ENCODE measurements at places on chromosomes 4 and X.

DNA sequence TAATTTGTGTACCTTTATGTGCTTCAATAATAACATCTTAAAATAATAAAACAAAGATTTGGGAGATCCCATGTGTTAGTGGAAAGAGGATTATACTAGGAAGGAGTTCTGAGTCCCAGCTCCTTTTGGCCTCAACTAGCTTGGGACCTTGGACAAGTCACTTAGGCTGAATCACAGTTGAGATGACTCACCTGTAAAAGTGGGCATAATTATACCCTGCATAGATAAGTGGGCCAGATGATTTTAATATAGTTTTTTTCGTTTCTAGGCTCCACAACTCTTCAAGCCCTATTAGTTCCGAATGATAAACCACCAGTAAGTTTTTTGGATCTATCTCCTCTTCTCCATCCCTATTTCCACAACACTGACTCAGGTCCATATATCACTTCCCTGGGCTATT, 131.8 kb downstream of the ENOX2 start:
- no peak for DNase-seq

DNA sequence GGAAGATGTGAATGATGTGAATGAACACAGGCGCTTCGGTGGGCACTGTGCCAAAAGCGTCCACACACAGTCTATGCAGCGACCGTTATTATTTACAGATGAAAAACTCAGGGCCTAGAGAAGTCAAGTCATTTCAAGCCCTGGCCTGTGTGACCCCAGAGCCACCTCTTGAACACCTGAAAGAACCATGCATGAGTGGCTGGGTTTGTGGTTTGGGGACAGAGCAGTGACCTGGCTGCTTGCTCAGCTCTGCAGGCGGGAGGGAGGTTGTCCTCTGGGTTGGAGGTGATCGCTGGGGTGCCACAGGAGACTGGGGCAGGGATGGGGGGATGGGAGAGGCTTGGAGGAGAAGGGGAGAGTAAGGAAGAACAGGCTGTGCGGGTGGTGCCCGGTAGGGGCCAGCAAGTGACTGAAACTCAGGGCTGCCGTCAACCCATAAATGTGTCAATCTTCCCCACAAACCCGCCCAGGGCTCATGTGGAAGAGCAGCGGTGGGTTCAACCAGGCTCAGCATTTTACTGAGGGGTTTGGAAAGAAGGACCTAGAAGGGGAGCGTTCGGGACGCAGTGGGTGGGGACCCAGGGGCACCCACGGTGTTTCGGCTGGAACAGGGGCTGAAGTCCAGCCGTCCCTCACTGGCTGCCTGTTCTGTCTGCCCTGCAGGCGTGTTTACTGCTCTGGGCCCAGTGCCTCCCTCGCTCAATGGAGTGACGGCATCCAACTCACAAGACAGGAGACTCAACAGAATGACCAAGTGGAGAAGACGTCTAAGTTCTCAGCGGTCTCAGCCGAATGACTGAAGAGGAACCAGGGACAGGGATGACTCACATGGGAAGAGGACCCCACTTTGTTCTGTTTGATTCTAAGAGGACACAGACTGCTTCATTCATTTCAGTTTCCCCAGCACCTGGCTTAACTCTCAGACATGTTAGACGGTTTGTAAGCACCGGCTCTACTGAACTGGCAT, 167.8 kb downstream of the AFAP1 start:
- DNase-seq, result no peak

- no peak for DNase-seq
Observed at GRCh38 chr4:171676555-171677215, 136.5 kb upstream of the GALNTL6 start.

DNA sequence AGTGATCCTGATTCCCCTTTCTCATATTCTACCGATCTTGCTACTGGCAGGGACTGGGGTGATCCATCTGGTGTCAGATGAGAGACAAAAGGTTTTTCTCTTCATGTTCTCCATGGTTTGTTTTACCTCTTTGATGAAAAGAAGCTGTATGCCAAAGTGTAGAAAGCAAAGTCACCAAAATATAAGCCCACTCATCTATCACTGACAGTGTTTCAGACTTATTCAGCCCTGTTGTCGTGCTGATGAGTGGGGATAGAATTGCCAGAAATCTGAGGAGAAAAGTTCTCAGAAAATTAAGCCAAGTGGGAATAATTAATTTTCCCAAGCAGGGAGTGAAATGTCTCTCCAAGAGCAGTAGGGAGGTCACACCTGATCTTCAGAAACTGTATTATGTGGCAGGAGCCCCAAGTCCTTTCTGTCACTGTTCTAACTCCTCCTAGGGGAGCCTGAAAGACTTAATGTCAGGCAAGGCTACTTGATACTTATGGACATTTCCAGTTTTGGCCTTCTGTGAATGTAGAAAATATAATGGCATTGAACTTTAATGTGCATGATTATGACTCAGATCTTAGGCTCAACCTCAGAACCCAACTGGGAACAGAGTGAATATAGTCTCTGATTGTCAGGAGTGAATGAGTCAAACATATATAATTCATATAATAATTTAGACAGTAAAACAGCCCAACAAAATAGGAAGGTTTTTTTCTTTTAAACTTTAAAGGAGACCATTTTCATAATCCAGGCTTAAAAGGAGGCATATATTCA, 298.1 kb downstream of the ANKRD50 start:
- peak; percentile 75 for DNase-seq

GRCh38 chr4:169210504-169211118, 60.1 kb downstream of the SH3RF1 start:
- DNase-seq, result no peak

DNA sequence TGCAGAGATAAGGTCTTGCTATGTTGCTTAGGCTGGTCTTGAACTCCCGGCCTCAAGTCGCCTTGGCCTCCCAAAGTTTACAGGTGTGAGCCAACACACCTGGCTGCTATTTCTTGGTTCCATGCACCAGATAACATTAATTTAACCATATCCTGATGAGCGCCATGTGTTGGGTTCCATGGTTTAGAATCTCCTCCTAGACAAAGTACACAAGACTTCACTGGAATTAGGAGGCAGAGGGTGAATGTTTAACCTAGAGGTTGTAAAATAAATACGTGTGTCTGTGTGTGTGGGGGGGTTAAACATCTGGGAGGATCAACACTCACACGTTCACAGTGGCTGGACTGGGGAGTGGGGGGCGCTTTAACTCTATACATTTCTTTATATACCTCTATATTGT, 32.4 kb upstream of the SORCS2 start:
- DNase-seq, result no peak

DNA sequence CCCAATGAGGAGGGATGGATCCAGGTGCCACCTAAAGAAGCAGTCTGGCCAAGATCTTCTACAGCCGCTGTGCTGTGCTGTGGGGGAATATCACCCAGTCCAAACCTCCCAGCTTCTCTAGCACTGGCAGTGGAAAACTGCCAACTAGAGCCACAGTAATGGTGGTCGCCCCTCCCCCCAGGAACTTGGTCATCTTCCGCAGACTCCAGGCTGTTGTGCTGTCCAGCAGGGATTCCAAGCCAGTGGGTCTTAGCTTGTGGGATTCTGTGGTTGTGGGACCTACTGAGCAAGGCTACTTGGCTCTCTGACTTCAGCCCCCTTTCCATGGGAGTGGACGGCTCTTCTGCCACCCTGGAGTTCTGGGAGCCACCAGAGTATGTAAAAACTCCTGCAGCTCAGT, 18.2 kb downstream of the GPRASP1 start:
- DNase-seq, result no peak

DNA sequence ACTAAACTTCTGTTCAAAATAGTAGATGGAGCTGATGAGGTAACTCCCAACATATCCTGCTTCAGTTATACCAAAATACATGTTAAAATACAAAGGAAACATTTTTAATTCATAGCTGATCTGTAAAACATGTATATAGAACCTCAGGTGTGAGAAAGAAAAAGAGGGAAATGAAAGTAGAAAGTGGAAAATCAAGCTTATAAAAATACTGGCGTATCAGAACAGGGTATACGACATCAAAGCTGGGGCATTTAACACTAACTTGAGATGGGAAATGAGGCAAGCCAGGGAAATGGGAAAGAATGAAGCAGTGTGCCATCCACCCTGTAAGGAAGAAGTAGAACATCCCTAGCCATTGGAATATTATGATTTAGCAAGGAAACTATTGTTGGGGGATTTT, 767.5 kb downstream of the DMD start:
- DNase-seq, result no peak

DNA sequence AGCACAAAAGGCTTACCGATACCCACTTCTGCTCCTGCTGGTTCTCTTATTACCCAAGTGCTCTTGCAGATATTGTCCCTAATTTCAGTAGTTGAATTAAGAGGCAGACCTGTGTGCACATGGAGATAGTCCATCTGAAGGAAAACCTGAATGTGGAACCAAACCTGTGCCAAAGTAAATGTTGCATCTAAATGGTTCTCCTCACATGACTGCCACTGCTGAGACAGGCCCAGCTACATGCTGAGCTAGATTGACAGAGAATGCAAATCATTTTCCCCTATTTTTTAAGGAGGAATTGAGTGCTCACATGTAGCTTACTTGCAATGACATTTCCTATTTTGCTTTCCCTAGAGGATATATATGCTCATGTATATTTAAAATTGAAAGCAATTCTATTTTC, 609.1 kb upstream of the TECRL start:
- no peak for DNase-seq

- peak; percentile 57 for DNase-seq
Observed at GRCh38 chrX:103678199-103678993, 8.1 kb downstream of the MORF4L2 start.

DNA sequence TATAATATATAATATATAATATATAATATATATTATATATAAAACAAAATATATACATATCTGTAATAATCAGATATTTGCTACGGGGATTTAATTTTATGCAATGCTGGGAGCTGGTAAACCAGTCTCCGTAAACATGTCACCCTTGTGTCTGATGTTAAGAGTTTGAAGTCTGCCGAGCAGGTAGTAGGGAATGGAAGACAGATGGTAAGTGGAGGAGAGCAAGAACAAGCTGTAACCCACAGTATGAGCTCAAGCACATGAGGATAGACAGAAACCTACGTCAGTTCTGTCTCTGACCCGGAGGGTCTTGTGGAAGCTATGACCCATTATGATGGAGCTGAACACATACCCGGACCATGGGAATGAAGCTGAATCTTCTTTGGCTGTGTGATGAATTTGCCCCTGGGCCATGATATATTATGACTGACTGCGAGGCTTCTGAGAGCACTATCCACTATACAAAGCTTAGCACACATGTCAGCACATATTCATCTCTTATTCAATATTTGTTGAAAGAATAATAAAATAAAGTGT, 46.2 kb downstream of the TIGD2 start:
- no peak for DNase-seq

- DNase-seq, result no peak
Observed at GRCh38 chr4:184190711-184191110, 27.0 kb downstream of the ENPP6 start.

- peak; percentile 53 for DNase-seq
Observed at GRCh38 chrX:19334945-19335626, 8.6 kb upstream of the PDHA1 start.

- DNase-seq, result no peak
Observed at GRCh38 chr4:98946359-98946758, 17.4 kb upstream of the EIF4E start.

DNA sequence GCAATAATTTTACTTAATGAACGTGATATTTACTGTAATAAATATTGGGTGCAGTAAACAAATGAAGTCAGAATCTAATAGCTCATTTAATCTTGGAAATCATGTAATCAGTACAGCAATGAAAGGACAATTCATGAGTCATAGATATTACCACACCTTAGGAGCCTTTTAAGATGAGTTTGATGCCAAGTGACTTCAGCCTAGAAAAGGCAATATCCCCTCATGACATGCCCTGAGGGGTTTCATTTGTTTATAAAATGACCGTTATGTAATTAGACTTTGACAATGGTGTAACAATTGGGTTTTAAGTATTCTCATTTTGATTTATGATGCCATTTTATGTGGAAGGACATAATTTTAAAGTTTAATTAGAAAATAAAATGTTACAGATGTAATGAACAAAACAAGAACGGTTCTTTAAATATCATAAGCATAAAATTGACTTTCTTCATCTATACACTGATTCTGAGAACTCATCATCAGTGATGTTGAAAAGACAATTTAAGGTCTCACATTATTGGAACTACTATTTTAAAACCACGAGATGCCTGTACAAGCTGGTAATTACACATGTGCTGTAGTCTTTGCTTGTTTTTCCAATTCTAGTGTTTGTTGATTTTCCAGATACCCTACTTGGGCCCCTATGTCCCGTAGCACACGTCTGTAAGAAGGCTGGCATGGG, 5.0 kb downstream of the FGF2 start:
- peak; percentile 68 for DNase-seq

GRCh38 chr4:126838941-126839679, 793.6 kb upstream of the INTU start:
- peak; percentile 14 for DNase-seq

DNA sequence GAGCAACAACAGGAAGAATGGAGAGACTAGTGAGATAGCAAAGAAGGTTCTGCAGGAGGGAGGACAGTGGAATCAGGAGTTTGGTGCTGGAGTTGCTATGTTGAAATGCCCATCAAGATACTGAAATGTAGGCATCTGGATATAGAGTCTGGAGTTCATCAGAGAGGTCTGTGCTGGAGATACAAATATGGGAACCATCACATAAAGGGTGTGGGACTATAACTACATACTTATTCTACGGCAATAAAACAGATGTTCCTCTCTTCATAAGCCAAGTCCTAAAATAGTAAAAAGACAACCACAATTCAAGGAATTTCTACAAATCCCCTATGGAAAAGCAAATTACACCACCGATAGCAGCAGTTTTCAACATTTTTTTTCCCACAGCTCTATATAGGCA, 1.6 kb downstream of the MED14 start:
- DNase-seq, result no peak

GRCh38 chrX:48854898-48855297, 19.5 kb upstream of the PCSK1N start:
- peak; percentile 15 for DNase-seq

DNA sequence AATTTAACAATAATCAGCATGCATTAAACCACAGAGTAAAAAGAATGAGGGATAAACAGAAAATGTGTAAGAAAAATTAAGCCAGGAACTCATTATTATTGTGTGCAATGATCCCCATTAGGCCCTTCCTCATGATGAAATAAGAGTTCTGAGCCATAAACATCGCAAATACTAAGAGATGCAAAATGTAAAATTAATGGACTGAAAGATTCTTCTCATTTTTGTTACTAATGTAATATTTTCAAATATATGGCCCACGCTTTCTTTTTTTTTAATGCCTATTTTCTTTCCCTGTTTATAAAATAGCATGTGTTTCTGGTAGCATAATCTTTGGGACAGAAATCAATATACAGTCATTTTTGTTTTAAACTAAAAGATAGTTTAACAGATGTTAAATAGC, 281.0 kb downstream of the PDGFC start:
- no peak for DNase-seq

DNA sequence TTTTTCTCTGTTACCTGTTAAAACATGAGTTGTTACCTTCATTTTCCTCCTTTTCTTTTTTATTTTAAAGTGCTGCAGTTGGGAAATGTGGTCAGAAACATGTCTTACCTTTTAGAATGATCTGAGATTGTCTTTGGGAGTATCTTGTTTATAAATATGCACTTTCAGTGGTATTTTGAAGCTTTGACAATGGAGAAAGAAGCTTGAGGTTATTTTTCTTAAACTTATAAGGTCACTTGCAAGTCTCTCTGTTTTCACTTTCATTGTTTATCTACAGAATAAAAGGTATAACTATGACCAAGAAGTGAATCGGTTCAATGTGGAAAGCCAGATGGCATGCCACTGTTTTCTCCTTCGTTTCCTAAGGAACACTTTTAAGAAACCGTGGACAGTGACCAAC, 167.5 kb upstream of the SLC7A11 start:
- DNase-seq, result no peak

GRCh38 chrX:68672581-68673318, 25.3 kb downstream of the STARD8 start:
- no peak for DNase-seq

GRCh38 chrX:93874554-93874953, 200.5 kb downstream of the FAM133A start:
- DNase-seq, result peak; percentile 17
